ENCODE measurements at places on chromosomes 12 and 14.

GRCh38 chr14:48584031-48584430 lies 908.6 kb upstream of the MDGA2 start:
- DNase-seq = no peak

- DNase-seq = no peak
Measured at GRCh38 chr14:98819867-98820206, 452.2 kb downstream of the BCL11B start.

- no peak for DNase-seq
Measured at GRCh38 chr14:69605738-69606137, 5.7 kb upstream of the SUSD6 start.

GRCh38 chr14:89600029-89600428 lies 183.0 kb upstream of the FOXN3 start:
- no peak for DNase-seq

DNA sequence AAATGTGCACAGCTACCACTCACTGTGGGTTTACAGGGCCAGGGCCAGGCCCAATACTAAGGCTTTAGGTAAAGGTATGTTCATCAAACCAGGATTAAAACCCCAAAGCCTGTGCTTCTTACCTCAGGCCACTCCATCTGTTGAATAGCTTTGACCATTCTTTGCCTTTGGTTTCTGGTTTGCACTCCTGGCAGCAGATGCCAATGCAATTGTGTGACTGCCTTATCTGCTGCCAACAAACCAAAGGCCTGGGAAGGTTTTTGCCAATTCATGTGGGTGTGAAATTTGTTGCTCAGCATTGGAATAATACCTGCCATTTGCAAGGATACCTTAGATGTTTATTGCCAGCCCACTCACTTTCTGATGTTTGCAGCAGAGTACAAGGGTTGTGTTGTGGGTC lies 221.6 kb downstream of the C12orf75 start:
- DNase-seq = no peak

DNA sequence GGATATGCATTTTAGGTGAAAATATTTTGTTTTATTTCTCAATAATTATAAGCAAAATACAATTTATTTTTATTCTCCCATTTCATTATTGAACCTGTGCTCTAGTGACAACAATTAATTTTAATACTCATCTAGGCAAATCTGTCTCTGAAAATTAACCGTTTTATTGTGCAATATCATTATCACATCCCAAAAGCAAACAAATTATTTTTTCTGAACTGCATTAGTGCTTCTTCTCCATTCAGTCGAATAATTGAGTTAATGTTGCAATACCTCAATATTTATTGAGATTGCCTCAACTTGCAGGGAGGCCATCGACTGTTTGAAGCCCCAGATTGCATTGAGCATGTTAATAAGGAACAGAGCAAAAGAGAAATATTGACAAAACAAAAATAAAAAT lies 303.2 kb upstream of the LRFN5 start:
- DNase-seq = no peak

GRCh38 chr12:106223485-106224354 lies 24.1 kb downstream of the CKAP4 start:
- peak; percentile 74 for DNase-seq

GRCh38 chr14:57464008-57464730 lies 29.5 kb downstream of the CCDC198 start:
- no peak for DNase-seq

DNA sequence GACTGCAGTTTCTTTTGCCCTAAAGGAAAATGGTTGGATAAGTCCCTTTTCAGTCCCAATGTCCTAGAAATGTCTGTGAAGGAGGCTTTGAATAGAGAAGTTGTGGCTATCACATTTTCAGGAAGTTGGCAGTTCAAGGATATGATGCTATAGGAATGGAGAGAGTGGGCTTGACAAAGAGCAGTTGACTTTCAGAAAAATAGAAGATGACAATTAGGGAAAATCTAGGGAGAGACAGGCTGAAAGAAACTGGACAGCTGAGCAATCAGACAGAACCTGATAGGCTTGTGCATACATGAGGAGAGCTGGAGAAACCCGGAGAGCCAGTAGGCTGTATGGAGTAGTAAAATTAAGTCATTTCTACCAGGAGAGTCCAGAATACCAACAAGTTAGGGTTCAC lies 50.5 kb downstream of the LMNTD1 start:
- DNase-seq = no peak

DNA sequence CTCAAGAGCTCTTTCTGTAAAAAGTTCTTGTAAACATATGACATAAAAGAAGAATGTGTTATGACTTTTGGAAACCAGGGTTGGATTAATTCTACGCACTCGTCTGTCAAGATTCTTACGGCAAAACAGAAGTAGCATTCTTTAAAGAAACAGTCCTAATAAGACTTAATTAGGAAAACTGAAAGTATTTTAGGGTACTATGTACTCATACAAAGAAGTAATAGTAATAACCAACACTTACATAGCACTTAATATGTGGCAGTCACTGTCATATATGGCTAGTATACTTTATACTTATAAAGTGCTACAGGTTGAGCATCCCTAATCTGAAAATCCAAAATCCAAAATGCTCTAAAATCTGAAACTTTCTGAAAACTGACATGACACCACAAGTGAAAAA lies 72.9 kb upstream of the ST8SIA1 start:
- no peak for DNase-seq

GRCh38 chr14:101929946-101930345 lies 34.4 kb upstream of the DYNC1H1 start:
- no peak for DNase-seq

- peak; percentile 15 for DNase-seq
Measured at GRCh38 chr12:19739195-19739776, 300.0 kb downstream of the AEBP2 start.

DNA sequence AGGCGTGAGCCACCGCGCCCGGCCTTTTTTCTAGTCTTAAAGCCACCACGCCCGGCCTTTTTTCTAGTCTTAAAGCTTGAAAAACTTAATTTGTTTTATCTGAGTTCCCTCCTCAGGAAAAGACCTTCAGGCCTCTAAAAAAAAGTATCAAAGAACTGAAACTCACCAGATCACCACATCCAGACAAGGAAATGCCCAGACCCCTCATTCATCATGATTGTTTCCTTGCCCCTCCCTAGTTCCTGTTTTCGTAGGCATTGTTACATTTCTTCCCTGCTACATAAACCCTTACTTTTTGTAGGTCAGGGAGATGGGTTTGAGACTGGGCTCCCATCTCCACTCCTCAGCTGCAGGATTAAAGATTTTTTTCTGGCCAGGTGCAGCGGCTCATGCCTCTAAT lies 21.1 kb upstream of the VWF start:
- no peak for DNase-seq

DNA sequence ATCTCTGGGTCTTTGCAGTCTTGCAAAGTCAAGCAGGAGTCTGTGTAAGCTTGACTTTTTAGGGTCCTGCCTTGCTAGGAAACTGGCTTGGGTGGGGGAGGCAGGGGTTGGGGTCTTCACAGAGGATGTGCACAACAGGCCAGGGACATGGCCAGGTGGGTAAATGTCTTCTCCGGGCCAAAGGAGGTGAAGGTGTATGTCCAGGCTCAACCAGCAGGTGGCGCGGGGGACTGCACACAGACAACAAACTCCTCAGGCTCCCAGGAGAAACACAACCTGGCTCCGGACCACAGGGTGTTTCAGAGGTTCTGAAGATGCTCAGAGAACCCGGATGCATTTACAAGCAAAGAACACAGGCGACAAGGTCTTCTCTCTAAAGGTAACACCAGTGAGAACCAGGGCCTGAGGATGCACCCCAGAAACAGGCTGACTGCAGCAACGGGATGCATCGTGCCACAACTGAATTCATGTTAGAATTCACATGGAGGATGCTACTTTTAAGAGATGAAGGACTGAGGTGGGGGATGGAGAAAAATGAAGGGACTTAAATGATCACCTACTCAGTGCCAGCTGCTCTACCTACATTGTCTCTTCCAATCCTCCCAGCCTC lies 56.0 kb downstream of the PLEKHG3 start:
- DNase-seq = peak; percentile 68

DNA sequence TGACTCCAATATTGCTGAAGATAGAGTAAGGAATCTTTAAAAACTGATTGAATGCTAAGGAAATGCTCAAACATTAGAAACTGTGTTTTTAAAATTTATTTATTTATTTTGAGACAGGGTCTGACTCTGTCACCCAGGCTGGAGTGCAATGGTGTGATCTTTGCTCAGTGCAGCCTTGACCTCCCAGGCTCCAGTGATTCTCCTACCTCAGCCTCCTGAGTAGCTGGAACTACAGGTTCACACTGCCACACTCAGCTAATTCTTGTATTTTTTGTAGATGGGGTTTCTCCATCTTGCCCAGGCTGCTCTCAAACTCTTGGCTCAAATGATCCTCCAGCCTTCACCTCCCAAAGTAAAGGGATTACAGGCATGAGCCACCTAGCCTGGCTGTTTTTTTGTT lies 3.3 kb upstream of the DCAF5 start:
- DNase-seq = no peak

- DNase-seq = no peak
Measured at GRCh38 chr14:100035700-100036099, 29.5 kb upstream of the EVL start.

DNA sequence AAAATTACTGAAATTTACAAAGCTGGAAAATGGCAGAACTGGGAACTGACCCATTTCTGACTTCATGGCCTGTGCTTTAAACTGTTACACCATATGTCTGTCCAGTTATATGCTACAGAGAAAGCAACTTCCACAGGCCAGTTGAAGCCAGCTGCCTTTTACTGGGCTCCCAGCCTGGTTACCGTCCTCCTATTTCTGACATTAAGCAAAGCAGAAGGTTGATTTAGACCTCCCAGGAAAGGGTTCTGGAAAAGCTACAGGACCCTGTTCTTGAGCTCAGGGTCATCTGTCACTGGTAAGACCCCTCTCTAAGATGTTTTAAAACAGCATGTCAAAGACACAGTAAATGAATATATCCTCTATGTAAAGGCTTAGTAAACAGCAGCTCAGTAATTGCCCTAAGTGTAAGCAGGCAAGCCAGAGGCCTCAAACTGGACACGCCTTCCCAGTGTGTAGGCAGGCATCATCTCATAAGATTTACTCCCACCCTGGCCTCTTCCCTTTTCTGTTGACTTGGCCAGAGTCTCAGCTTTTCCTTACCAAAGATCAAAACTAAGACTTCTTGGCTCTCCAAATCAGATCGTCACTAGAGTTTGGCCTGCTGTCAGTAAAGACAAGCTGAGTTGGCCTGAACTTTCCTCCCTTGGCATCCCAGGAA lies 55.4 kb upstream of the RNU6-8 start:
- DNase-seq = no peak

GRCh38 chr14:105019861-105020814 lies 745 bp downstream of the CDCA4 start:
- DNase-seq = peak; percentile 69

- DNase-seq = no peak
Measured at GRCh38 chr14:48963231-48963790, 622.9 kb downstream of the RPS29 start.

DNA sequence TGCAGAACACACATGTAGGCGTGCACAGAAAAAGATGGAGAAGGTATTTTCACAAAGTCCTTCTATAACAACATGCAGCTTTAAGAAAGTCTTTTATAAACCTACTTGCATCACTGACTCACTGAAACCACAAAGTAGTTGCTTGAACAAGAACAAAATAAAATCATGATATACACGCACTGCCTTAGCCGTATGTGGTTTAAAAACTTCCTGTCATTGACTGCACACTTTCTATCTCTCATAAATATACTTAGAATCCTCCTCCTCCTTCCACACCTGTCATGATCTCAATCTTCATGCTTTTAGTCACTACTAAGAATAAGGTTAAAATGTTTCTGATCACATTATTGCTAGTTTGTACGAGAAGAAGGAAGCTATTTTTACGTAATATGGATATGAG lies 31.8 kb upstream of the RAD51AP1 start:
- no peak for DNase-seq

DNA sequence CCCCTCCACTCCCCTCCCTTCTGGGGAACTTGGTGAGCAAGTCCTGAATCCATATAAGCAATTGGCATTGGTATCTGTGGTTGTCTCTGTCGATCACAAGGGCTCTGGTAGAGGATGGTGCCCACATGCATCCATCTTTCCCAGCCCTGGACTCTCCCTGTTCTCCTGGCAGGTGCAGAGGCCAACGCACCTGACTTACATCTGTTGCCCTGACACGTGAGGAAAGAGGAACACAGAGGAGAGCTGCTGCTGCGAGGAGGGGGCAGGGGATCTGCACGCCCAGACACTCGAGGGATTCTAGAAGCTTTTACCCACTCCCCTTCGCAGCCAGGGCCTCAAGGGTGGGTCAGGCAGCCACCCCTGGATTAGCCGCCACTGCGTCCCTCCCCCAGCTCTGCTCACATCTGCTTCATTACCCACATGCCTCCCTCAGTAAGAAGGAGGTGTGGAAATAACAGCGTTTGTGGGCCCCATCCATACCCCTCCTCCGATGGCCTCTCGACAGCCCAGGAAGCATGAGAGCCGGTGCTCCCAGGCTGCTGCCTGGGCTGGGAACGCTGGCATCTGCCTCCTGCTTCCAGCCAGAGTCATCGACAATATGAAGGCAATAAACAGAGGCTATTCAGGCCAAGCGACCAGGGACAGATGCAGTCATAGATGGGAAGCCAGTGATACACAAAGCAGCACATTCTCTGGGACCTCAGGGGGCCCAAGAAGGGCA lies 56.5 kb downstream of the KDM2B start:
- no peak for DNase-seq

DNA sequence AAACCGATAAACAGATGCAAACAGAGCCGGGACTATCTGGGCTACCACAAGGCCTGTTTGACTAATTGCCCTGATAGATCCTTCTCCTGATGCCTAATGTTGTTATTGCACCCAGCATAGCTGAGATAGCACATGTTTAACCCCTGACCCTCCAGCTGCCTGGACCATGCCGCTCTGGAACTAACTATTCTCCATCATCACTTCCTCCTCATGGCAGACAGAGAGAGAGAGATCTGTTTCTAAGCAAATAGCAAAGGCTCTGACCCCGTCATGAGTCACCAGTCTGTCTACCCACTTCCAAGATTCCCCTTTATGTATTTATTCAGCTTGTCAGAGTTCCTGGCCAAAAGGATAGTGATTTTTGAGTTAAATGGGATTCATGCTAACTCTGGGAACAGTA lies 58.2 kb upstream of the FLRT2 start:
- no peak for DNase-seq

DNA sequence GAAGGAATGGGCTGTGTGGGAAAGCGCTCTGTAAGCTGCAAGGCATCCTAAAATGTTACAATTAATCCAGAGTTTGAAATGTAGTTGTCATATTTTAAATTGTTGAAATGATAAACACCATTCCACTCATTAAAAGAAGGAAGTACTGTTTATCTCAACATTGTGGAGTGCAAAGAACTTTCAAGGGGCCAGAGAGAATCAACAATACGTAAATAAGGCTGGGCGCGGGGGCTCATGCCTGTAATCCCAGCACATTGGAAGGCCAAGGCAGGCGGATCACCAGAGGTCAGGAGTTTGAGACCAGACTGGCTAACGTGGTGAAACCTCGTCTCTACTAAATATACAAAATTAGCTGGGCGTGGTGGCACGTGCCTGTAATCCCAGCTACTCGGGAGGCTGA lies 24.5 kb downstream of the NR1H4 start:
- no peak for DNase-seq
